ENCODE measurements at places on chromosomes 7 and 10.

DNA sequence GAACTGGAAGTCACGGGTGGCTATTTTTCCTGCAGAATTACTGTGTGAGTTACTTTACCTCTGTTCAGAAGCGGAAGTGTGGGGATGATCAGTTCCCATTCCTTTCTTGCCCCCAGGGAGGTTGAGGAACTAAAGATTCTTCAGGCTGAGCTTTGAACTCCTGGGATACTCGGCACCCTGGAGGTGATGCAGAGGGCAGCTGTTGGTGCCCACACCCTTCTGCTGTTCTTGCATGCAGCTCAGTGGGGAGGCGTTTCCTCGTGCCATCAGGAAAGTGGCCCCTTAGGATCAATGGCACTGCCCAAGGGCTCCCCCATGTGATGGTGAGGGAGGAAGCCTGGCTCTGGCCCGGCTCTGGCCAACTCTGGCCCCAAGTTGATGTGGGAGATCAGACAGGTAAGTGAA is 44.7 kb upstream of the MXI1 start:
- DNase-seq = no peak

DNA sequence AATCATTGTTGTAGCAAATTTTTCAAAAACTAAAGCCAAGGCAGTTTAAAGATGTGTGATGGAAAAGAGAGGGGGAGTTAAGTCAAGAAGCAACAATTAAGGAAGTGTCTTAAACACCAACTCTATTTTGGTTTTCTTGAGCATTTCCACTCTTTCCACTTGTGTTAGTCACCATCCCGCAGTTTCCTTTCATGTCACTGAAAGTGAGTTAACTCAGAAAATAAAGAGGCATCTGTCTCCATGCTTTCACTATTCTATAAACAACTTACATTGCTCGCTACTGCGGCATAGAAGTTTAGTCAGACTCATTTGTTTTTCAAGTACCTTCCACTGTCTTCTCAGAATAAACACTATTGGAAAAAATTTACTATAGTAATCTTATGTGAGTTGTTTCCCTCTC is 284.9 kb upstream of the SEMA3D start:
- no peak for DNase-seq

- no peak for DNase-seq
These were observed 206.1 kb downstream of the POU6F2 start for GRCh38 chr7:39183796-39184195.

DNA sequence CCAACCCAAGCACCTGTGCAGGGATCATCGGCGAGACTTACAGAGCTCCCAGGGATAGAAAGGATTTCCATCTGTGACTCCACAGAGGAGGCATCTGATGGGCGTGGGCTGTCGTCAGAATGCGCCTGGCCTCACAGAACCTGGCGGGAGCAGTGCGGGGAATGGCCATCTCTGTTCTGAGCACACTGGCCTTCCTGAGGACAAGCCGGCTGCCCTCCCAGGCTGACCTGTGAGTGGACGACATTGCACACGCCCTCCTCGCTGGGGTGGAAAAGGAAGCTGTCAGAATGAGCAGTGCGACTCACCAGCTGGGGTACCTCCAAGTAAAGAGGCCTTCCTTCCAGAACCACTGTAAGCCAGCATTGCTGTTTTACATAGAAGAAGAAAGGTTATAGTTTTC is 234.6 kb upstream of the PITRM1 start:
- DNase-seq = no peak

- DNase-seq = no peak
These were observed 82.4 kb upstream of the LRRTM3 start for GRCh38 chr10:66843396-66843795.

DNA sequence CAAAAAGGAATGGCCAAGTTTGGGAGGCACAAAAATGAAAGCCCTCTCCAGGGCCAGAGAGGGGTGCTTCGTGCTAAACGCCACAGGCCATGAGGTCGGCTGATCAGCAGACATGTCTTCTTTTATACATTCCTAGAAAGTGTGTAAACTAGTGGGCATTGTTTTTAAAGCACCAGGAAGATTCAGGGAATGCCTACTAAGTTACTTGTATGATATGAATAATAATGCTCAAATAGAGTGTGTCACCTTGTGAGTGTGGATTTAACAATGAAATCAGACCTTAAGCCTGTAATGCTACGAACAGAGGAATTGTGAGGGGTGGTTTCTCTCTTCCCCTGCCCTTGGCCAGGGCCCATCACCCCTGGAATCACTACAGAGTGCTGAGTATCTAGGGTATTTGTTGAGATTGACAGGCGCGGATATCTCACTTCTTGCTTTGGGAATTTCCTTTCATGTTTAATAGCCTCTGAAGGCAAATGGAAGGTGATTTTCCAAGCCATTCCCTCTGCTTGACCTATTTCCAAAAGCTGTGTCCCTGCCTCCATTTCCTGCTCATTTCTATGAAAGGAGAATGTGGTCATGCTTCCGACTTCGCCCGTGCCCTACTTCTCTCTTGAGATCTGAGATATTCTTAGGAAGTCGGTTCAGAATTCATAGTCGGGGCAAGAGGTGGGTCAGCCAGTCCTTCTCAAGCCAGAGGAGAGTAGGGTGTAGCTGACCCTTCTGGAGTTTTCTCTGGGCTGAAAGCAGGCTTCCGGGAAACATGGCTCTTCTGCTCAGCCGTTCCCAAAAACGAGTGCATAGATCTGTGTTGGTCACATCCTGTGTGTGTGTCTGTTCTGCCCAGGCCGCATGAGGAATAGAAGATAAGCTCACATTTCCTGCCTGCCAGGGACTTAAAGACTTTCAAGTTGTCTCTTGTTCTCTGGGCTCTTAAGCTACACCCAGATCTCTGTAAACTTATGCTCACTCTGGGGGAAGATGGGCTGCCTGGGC is 167.8 kb upstream of the ITGB1 start:
- no peak for DNase-seq

DNA sequence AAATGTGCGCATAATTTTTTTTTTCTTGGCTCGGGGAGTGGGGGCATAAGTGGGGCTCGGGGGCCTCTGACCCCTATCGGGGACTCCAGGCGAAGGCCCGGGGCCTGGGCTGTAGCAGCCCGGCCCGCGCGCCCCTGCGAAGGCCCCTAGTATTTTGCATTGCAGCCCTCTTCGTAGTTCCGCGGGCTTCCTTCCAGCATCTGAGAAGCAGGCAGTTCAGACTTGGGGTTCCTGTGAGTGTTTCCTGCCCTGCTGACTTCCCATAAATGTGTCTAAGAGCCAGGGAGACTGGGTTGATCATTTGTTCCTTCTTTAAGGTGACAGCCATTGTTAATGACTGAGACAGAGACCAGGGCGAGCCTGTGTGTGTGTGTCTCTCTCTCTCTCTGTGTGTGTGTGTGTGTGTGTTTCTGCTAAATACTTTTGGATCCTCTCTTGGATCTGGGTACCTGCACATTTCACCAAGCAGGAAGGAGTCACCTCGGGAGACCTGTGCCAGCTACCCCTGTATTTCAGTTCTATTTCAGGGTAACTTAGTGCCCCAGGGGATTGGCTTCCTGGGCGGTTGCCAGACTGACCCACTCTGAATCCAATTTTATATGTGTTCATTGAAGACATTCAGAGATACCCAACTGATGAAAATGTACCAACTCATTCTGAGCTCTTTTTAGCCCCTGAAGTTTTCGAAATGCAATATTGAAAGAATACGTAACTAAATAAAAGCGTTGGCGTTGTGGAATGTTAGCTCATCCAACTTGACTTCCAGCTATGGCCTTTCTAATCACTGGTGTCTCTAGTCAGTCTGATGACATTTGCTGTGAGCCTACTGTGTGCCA is 805 bp downstream of the MSRB2 start:
- no peak for DNase-seq

- no peak for DNase-seq
These were observed 203.2 kb downstream of the GFRA1 start for GRCh38 chr10:116069856-116070255.

DNA sequence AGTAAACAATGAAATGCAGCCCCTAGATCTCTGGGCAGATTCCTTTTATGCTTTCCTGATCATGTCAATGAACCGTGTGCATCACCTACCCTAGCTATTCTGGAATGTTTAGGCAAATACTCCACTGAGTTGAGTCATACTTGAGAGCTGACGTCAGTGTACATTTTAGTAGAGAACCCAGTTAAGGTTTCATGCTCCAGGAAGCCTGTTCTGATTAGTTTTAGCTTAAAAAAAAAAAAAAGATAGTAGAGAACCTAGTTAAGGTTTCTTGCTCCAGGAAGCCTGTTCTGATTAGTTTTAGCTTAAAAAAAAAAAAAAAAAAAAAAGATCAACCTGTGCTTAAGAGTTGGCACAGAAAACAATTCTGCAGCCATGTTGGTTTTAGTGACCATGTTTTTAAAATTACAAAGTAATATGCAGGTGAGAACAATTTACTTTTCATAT is 3.7 kb upstream of the MCU start:
- no peak for DNase-seq

DNA sequence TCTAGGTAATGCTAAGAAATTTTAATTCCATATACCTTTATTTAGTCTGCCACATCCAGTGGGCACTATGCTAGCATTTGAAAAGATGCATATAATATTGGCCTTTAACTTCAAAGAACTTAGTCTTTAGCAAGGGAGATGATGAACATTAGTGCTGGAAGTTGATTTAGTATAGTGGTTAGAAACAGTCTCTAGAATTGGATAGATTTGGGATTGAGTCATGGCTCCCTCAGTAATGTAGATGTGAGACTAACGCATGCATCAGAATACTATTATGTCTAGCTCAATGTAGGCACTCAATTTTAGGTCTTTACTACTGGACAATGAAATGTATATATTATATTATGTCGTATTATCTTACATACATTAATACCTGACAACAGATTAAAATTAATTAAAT is 5.8 kb downstream of the DKK1 start:
- no peak for DNase-seq

DNA sequence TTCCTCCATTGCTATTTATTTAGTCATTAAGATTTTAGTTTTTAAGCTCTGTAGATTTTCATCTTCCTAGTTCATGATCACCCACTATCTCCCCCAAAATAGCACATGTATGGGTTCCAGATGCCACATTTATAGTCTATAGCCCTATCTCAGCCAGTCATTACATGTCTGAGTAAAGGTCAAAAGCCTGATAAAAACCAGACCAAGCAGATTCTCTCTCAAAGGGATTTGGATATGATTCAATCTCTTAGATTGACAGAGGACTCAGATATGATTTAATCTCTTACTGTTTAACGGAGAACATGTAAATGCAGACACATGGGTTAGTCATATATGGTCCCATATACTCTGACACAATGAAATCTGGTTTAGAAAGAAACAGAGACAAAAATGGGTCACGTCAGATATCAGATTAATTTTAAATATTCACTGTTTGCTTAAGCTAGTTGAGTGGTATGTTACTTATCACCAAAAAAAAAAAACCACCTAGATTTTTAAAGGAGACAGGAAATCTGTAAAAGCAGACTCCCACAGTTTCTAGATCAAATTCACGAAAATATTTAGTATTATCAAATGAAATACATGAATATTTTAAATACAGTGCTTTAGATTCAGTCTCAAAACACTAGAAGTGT is 107.0 kb upstream of the LRRN3 start:
- no peak for DNase-seq

DNA sequence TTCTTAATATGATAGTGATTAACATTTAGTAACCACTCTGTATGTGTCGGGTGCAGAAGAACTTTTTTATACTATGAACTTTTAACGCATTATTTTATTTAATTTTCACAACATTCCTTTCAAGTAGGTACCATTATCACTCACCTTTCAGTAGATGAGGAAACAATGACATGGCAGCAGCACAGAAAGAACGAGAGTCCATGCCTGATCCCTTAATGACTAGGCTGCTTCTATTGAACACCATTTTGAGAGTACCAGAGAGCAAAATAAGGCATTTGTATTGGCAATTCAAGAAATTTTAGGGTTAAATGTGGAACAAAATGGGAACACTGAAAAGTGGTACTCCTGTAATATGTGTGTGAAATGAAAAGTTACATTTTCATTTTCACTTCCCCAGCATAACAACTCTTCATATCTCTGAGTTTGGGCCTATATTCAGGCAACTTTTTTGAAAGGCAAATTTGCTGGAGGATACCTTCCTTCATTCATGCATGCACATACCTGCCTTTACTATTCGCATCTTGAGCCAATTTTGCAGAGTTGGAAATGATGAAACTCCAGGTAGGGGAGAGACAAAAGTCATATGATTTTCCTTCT is 12.8 kb downstream of the LRRN3 start:
- DNase-seq = no peak

DNA sequence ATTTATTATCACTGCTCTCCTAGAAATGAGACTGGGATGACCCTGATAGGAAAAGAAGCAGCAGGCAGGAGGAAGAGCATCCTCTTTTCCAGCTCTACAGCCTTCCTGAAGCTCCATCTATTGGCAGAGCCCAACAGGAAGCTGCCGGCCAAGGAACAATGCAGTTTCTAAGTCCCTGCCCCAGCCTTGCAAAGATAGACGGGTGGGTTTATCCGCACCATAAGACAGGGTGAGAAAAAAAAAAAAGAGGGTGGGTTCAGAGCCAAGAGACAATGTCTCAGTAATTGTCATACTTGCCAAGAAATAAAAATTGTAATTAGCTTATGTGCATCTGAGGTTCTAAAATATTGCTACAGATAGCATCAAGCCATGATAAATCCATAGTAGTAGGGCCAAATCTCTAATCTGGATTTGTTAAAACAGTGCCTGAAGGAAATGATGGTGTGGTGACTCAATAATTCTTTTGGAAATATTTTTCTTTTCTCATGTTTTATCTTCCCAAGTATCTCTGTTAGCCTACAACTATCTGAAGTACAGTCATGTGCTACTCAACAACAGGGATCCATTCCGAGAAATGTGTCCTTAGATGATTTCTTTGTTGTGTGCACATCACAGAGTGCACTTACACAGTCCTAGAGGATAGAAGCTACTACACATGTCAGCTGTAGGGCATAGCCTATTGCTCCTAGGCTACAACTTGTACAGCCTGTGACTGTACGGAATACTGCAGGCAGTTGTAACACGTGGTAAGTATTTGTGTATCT is 242.9 kb upstream of the CXCL12 start:
- DNase-seq = no peak

- no peak for DNase-seq
These were observed 739 bp upstream of the MEST start for GRCh38 chr7:130490888-130491804.

GRCh38 chr7:6293202-6293601 is 20.8 kb upstream of the CYTH3 start:
- no peak for DNase-seq

DNA sequence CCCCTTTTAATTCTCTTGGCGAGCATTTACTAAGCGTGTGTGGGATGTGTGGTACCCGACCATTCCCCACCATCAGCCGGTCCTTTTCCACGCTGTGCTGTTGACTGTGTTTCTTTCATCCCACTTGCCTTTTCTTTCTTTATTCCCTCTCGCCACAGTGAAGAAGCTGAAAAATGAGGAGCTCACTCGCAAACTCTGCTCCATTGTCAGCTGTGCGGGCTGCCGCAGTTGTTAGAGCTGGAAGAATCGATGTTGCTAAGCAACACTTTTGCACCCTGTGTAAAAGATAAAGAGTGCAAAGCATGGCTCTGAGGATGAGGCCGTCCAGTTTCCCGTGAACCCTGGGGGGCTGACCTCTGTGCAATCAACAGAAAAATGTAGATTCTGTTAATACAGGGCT is 203.1 kb upstream of the NEBL start:
- DNase-seq = no peak

GRCh38 chr7:45564886-45565455 is 9.2 kb upstream of the ADCY1 start:
- no peak for DNase-seq

GRCh38 chr10:91367127-91367531 is 43.0 kb upstream of the HECTD2 start:
- DNase-seq = no peak
